Body of pancreas (tissue), 4 donors: ENCODE measurements at places on chromosomes 3 and 15. TPM values are rescaled to one million over a fixed set of nuclear protein-coding genes. Genes with fewer than 3 reads are reported as not detected.

Gene SEMA7A
- total RNA-seq, result 0.52 TPM

Gene RPL22L1
- total RNA-seq, result 61.2 TPM

Gene SUSD5
- total RNA-seq, result not detected

Gene TMEM212
- total RNA-seq, result not detected

Gene SEC22C
- total RNA-seq, result 23.1 TPM

Gene SCAMP5
- total RNA-seq, result 21.1 TPM

Gene POLR2M
- 22.6 TPM for total RNA-seq

Gene PLA1A
- total RNA-seq, result not detected
